PC-3 (cell line): ENCODE measurements at places on chromosomes 7 and 10.

DNA sequence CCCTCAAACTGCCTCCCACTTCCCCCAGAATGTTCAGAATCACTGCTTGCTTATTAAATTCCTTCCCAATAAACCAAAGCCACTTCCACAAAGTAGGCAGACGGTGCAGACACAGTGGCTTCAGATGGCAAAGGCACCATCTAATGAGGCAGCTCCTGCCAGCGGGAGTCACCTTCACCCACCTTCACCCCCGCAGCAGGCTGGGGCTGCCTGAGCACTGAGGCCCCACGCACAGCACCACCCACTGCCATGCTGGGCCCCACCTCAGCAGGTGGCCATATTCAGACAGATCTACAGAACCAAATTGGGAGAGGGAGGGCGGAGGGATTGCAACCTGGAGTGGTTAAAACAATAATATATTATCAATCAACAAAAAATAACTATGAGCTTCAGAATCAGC, 118.5 kb downstream of the GRID1 start:
- no peak for DNase-seq

DNA sequence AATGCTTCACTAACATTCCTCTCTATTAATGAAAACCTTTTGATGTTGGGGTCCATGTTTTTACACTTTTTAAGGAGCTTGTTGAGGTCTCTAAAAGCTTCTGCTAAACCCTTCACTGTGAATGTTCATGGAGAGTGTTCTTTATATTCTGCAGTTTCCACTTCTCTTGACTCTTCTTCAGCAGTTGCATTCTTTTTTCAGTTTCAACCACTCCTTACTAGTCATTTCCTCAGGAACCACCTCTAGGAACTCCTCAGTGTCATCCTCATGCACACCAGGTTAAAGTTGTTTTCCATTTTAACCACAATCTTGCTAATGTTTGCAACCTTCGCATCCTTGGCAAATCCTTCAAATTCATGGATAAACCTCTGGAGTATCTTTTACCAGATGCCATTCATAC, 821.6 kb downstream of the ANKRD7 start:
- DNase-seq: no peak

DNA sequence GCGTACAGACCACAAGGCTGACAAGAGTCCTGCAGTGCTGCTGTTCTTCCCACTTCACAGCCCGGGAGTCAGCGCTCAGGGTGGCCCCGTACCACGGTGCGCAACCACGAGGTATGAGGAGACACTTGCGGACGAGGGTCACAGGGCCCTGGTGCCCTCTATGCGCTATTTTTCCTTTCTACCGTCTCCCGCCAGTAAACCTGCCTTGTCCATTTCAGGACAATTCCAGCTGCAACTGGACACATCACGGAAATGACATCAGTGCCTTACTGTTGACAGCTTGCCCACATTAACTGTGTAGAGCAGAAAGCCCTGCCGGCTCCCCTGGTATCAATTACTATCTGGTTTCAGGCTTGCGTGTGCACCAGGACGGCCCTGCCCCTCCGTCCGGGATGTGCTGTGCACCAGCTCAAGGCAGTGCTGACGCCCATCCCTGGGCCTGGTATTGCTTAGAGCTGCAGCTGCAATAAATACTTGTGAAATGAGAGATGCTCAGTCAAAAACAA, 65.1 kb downstream of the ZRANB1 start:
- DNase-seq: no peak

GRCh38 chr10:43225787-43226153, 41.1 kb downstream of the RASGEF1A start:
- peak; percentile 27 for DNase-seq

DNA sequence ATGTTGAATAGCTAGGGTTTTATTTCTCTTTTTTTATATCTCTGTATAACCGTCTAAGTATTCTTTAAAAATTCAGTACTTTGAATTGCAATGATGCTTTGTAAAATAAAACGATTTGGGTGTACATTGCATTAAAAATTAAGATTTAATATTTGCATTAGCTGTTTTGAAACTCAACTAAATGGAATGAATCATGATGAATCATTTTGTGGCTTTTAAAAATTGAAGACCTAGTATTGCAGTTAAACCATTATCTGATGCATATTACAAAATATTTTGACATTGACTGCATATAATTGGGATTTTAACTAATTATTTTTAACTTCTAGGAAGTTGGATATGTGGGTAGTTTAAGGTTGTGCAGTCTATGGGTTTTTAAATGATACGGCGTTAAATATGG, 314.0 kb downstream of the CDK14 start:
- peak; percentile 63 for DNase-seq

- peak; percentile 85 for DNase-seq
Observed at GRCh38 chr7:28298870-28299518, 113.3 kb upstream of the CREB5 start.

- peak; percentile 81 for DNase-seq
Observed at GRCh38 chr7:22728401-22729029, 1.5 kb downstream of the IL6 start.

DNA sequence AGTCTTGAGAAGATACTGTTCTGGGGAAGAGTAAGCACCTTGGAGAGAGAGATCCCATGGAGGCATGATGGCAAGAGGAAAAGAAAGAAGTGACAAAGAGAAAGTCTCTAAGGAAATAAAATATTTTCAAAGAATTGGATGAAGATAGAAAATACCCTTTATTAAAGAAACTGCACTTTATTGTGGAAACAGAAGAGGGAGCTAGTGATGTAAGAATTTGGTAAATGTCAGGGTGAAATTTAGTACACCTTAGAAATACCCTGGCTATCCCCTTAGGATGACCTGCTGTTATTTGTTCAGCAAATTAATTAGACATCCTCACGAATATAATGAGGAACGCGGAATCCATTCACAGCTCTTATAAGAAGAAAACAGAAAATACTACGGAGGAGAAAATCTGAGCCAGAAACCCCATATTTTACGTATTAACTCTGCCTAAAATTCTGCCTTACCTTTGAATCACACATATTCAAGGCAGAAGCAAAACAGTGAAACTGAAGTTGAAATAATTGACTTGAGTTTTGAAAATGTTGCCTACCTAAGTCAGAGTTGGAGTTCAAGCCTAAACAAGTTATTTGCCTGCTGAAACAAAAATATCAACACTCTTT, 90.7 kb downstream of the TFPI2 start:
- DNase-seq: peak; percentile 51

DNA sequence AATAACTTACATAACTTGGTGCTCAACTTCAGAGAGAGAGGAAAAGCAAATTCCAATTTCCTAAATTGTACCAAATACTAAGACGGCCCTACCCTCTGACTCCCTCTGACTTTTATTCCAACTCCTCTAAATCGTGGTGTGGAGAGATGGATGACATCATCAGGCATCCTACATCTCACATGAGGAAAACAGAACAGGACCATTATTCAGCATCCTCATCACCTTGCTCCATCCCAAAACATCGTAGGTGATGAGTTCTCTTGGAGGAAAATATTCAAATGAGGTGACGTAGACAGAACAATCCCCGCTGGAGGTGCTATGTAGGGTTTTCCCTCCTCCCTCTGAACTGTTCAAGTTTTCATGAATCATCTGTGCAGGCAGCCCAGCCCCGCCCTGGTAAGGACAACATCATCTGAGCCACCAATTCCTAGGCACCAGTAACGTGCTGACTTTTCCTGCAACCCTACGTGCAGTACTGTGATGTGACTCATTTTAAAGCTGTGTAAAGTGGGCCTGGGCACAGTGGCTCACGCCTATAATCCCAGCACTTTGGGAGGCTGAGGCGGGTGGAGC, 167.2 kb downstream of the CALN1 start:
- no peak for DNase-seq

DNA sequence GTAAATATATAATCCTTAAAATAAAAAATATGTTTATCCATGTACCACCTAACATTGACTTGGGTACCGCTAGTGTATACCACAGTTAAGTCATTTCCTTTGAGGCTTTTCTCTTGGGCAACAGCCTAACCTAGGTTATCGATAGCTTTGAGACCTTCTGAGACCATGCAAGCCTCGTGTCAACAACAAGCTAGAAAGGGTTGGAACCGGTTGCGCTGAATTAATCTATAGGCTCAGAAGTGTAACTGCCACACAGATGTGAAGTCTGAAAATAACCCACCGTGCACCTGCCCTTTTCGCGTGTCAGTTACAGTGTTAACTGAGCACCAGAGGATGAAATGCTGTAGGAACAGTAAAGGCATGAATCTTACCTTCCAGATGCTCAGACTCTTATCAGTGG, 59.8 kb downstream of the ARID5B start:
- no peak for DNase-seq

- DNase-seq: no peak
Observed at GRCh38 chr10:131221632-131222277, 89.8 kb downstream of the TCERG1L start.

GRCh38 chr7:96224685-96225084, 97.2 kb downstream of the SLC25A13 start:
- peak; percentile 15 for DNase-seq

- peak; percentile 7 for DNase-seq
Observed at GRCh38 chr7:148882841-148883265, 1.2 kb downstream of the EZH2 start.

DNA sequence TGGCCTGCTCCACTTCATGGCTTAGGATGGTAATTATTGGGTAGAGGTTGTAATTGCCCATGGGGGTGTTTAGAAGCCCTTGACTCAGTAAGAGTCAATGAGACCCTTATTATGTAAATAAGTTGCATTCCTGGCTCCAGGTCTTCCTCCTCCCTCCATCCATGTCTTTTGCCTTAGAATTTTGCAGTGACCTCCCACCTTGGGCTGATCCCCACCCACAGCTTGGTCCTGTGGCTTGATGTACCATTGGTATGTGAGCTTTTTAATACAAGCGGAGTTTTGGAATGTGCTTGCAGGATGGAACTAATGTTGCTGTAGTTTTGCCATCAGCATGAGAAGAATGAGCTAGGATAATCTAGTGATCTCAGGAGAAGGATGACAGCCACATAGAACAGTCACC, 73.2 kb upstream of the DGKI start:
- DNase-seq: no peak

DNA sequence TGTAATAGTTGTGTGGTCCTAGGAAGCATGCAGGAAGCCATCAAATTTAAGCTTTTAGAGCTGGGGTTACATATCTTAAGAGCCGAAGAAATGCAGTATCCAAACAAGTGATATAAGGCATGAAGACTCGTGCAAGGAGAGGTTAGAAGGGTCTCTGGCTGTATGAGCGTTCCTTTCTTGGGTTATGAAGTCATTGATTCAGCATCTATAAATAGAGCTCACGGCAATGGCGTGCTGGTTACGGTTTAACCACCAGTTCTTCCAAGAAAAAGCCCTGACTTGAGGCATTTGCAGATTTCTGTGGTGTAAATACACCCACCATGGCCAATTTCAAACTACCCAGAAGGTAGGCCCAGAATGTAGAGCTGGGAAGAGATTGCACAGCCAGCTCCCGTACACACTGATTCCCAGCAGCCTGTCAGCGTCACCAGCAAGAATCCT, 72.0 kb upstream of the KAT6B start:
- no peak for DNase-seq

DNA sequence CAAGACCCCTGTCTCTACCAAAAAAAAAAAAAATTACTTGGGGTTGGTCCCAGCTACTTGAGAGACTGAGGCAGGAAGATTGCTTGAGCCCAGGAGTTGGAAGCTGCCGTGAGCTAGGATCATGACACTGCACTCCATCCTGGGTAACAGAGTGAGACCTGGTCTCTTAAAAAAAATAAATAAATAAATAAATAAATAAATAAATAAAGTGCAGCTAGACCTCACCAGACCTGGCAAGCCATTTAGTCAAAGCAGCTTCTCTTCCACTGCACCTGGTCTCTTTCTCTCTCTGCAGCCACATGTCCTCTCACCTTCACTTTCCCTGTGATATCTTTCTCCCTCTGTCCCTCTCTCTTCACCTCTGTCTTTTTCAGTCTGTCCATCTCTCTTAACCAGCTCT, 75.2 kb upstream of the CHCHD3 start:
- no peak for DNase-seq

DNA sequence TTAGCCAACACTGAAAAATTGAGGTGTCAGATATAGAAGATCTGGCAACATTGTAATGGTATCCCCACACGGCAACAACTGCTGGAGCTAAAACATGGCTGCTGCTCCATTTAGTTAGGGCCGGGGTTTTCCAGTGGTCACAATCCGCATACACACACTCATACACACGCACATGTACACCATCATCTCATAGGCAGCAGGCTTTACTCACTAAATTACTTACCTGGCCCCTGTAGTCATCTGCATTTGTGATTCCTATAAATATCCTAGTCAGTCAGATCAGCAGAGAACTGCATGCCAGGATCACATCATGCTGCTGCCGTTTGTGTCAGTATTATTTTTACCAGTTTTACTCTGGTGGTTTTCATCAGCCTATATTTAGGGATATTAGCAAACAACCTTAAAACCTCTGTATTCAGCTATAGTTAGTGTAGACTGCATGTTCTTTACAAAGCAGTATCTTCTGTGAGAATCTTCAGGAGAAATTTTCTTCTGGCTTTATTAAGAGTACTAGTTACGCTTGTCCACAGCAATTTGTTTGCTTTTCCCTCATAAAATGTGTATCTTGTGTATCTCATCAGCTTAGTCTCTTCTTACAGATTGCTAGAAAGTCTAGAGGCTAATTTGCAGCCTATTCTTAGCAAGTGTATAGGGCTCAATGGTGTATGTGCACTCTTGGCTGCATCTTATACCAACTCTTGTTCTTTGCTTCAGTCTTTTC, 38.3 kb upstream of the PTPN12 start:
- DNase-seq: peak; percentile 41

GRCh38 chr7:55100544-55101327, 81.9 kb downstream of the EGFR start:
- DNase-seq: no peak

- DNase-seq: peak; percentile 38
Observed at GRCh38 chr10:60044242-60044641, 137.9 kb upstream of the CCDC6 start.

GRCh38 chr7:41696323-41696916, 6.5 kb downstream of the INHBA start:
- DNase-seq: peak; percentile 88

DNA sequence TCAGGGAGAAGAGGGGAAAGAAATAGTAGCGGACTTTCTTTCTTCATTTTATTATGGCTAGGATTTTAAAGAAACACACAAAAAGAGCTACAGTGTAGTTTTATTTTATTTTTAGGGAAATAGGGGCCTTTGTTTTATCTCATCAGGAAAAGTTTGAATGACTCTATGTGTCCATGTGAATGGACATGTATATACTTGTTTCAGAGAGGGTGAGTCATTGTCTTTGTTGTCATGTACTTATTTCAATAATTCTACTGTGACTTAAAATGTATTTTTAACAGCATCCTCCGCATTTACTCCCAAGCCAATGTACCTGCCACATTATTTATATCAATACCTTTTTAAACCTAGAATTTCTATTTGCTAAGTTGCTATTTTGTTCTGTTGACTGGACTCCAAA, 569.5 kb downstream of the SORCS3 start:
- no peak for DNase-seq

GRCh38 chr7:65746398-65746669, 126.5 kb upstream of the VKORC1L1 start:
- DNase-seq: peak; percentile 6

GRCh38 chr7:4745971-4746919, 29.2 kb upstream of the AP5Z1 start:
- peak; percentile 45 for DNase-seq

DNA sequence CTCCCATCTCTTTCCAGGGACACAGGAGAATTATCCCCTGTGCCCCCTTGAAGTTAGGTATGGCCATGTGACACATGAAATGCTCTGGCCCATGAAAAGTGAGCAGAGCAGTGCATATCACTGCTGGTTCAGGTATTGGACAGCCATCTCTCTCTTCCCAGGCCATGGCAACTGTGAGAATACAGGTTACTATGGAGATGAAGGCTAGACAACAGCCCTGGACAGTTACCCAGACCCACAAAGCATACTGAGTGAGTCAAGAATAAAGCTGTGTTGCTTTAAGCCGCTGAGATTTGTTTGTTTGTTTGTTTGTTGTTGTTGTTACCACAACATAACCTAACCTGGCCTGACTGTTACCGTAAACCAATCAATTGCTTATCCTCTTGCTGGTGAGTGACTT, 722.3 kb downstream of the KCNMA1 start:
- DNase-seq: no peak
